ENCODE measurements at places on chromosomes 2 and 18.
A peak's percentile ranks its signal among the peaks of the same experiment; 100 is the strongest.

- DNase-seq = no peak
Observed at GRCh38 chr18:64032312-64032711, 62.4 kb downstream of the SERPINB8 start.

DNA sequence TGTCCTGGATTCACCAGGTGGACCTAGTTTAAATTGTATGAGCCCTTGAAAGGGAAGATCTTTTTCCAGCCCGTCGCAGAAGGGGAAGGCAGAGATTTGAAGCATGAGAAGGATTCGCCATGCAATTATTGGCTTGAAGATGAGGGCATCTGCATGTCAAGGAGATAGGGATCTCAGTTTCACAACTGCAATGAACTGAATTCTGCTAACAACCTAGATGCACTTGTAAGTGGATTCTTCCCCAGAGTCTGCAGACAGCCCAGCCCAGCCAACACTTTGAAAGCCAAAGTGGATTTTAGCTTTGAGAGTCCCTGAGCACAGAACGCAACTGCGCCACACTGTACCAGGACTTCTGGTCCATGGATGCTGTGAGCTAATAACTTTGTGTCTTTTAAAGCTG lies 286.0 kb downstream of the TSN start:
- DNase-seq = no peak

GRCh38 chr2:45912109-45912508 lies 260.6 kb downstream of the PRKCE start:
- DNase-seq = no peak

DNA sequence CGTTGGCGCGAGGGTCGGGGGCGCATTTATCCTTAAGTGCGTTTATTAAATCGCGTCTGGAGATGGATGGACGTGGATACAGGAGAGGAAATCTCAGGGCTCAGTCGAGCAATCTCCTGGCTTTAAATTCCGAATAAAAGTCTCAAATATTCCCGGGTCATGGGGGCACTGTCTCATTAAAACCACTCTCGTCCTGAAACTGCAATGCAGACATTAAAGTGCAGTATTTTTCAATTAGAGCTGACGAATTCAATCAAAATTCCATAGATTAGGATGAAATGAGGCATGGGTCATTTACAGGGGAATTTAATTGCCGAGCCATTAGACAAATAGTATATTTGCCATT lies 10.7 kb upstream of the GBX2 start:
- no peak for DNase-seq

DNA sequence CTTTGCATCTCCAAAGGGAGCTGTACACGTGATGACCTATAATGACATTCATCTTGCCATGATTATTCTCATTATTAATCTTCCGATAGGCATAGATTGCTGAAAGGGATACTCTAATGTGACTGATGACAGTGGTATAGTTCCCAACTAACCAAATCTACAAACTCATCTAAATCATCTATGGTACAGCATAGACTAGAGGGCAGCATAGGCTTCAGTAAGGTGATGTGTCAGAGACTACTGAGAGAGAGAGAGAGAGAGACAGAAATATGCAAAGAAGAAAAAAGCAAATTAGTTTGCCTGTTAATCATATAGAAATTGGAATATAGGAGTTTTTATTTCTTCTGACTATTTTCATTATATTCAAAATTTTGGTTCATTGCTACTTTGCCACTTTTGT lies 89.3 kb downstream of the CSRNP3 start:
- DNase-seq = no peak

DNA sequence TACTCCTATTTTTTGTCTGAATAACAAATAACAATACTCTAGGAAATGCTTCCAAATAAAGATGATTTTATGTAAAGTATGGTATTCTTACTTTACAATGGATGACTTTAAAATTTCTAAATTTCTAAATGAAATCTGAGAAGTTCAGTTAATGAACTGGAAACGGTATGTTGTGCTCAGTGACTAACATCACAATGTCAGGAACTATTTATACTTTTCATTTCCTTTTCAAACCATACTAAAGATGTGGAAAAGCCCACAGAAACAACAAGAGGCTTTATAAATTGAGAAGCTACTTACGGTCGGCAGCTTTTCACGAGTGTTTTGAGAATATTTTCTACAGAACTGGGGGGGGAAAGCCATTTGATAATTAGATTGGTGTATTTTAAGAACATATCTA lies 31.1 kb downstream of the PSME4 start:
- DNase-seq = no peak

GRCh38 chr2:21041943-21042707 lies 1.7 kb downstream of the APOB start:
- DNase-seq = no peak

DNA sequence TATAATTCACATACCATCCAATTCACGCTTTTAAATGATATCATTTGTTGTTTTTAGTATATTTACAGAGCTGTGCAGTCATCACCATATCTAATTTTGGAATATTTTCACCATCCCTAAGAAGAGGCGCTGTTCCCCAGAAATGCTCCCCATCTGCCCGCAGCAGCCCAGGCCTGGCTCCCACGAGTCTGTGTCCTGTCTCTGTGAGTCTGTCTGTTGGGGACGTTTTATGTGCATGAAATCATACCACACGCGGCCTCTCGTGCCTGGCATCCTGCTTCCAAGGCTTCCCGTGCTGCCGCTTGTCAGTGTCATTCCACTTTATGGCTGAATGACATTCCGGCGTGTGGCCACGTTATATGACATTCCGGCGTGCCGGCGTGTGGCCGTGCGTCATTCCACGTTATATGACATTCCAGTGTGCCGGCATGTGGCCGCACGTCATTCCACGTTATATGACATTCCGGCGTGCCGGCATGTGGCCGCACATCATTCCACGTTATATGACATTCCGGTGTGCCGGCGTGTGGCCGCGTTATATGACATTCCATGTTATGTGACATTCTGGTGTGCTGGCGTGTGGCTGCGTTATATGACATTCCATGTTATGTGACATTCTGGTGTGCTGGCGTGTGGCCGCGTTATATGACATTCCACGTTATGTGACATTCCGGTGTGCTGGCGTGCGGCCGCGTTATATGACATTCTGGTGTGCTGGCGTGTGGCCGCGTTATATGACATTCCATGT lies 276.4 kb downstream of the TWIST2 start:
- no peak for DNase-seq

DNA sequence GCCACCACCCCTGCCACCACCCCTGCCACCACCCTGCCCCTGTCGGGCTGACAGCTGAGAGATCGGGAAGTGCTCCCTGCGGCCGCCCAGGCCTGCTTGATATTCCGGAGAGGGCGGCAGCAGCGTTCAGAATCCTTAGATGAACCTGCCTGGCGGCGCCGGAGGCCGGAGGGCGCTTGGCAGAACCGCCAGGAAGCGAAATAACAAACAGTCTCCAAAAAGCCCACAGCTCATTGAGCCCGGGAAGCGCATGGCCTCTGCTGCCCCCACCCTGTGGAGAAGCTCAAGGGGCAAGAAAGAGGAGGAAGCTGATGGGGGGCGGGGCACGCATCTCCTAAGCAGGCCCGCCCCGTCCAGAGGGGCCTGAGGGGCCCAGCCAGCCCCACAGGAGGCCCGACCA lies 92.2 kb upstream of the MBOAT2 start:
- DNase-seq = no peak

DNA sequence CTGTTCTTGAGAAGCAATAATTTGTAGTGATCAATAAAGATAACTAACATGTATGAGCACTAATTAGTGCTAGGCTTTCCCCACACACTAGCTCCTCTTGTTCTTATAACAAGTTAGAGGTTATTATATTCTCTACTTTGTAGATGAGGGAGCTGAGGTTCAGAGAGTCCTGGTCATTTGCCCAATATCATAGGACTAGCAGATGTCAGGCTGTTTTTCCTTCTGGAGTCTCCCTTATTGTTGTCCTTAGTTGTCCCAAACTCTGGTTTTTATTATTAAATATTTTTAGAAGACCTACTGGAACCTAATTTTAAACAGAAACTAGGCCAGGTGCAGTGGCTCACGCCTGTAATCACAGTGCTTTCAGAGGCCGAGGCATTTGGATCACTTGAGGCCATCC lies 16.5 kb upstream of the TTC39C start:
- no peak for DNase-seq

GRCh38 chr2:101821828-101822458 lies 124.4 kb downstream of the MAP4K4 start:
- DNase-seq = no peak

GRCh38 chr2:205908212-205909183 lies 177.5 kb downstream of the INO80D start:
- no peak for DNase-seq

- DNase-seq = peak; percentile 16
Observed at GRCh38 chr2:45340318-45340717, 270.7 kb downstream of the SRBD1 start.

DNA sequence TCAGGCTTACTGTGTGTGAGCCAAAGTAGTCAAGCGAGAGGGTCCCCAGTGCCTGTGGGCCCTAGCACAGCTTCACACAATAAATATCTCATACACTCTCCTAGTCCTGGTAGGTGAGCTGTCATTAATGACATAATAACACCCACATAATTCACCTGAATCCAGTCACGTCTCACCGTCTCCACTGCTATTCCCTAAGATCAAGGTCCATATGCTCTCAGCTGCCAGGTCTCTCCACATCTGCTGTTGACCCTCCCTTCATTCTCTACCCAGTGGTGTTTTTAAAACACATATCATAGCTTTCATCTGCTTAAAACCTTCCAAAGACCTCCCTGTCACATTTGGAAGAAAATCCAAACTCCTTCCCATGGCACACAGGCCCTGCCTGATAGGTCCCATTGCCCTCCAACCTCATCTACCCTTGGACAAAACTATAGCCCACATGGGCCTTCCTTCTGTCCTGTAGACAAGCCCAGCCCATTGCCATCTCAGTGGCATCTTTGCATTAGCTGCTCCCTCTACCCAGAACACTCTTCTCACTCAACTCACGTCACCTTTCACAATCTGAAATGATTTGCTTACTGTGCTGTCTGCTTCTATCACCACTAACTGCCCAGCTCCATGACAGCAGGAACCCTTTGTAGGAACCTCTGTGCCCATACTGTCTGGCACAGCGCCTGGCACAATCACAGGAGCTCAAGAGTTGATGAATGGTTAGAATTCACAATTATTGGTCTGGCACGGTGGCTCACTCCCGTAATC lies 7.5 kb downstream of the KCNG3 start:
- DNase-seq = no peak

DNA sequence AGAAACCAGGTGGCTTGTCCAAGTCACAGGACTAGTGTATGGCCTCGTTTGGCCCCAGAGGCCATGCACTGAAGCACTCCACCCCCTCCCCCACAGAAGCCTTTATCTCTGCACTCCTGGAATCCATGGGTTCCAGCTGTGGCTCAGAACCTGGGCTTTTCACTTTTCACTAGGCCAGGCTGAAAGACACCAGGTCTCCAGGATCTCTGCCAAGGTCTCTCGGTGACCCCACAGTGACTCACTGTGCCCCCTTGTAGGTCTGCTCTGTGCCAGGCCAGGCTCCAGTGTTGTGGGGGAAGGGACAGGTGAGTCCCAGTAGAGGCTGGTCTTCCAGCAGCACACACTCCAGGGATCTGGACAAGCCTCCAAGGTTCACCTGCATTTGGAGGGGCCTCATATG lies 31.0 kb upstream of the GLI2 start:
- DNase-seq = no peak

GRCh38 chr2:203569677-203570316 lies 34.7 kb upstream of the RAPH1 start:
- no peak for DNase-seq

DNA sequence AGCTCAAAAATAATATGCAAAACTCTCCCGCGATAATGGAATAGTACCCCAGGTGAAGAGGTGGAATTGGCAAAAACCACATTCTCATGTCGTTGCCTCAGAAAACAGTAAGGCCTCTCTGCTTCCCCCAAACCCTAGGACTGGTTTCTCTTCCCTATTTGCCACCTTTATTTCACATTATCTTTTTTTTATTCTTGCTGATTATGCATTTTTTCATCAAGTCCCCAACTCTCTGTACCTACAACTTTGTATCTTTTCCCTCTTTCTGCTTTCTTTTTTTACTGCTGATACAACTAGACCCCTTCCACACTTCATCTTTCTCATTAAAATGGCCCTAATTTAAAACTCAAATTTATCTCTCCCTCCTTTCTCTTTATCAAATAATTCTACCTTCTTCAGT lies 1472.2 kb downstream of the SUCLG1 start:
- no peak for DNase-seq

DNA sequence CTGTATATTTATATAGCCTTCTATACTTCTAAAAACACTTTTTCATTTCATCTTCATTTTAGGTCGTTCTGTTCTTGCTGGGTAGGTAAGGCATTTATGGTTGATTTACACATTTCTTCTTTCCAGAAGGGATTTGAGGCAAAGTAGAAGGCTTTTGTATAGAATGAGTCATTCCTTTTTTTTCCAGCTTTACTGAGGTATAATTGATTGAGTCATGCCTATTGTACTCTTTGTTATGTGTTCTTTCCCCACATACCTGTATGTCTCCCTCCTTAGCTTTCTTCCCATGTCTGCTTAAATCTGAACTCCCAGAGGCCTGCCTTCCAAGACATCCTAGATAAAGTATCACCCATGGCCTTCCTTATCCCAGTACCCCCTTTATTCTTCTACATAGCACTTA lies 4.8 kb upstream of the CDC42EP3 start:
- no peak for DNase-seq

- no peak for DNase-seq
Observed at GRCh38 chr2:241808051-241808720, 807 bp upstream of the NEU4 start.

DNA sequence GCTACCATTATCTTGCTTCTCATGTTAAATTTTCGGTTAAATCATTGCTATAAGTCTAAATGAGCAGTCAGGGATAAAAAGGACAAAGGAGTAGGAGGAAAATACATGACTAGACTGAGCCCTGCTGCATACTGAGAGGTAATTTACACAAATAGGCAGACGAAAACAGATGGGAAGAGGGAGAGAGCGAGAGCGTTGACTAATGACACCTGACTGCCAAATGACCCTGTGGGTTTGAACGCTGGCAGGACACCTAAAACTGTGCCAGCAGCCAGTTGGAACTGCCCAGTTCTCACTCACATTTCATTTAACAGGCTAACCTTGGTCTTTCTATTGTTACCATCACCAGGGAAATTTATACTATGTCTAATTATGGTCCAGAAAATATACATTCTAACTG lies 978.2 kb downstream of the CPS1 start:
- DNase-seq = no peak

- DNase-seq = no peak
Observed at GRCh38 chr2:134314202-134314601, 60.3 kb downstream of the MGAT5 start.

Data from right atrium auricular region (tissue), 2 donors.